ENCODE measurements at places on chromosomes 7 and 10.

GRCh38 chr7:77382532-77382931 lies 33.6 kb downstream of the GSAP start:
- DNase-seq, result no peak

- no peak for DNase-seq
These were observed 73.0 kb downstream of the MICU1 start for GRCh38 chr10:72552857-72553256.

- DNase-seq, result no peak
These were observed 1050.5 kb downstream of the XPNPEP1 start for GRCh38 chr10:108872854-108873253.

DNA sequence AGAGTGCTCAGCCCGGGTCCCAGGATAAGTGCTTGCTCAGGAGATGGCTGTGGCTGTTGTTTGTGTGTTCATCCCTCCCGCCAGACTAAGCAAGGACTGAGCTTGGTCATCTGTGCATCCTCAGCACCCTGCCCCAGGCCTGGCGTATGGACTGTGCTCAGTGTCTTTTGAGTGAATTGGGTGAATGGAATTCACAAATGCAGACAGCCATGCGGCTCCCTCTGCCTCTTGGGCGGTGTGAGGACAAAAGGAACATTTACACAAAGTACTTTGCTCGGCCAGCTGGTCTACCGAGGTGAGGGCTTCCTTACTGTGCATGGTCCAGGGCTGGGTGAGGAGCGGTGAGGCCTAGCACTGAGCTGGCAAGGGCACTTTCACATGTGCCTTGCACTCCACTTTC lies 120.2 kb downstream of the CDH23 start:
- no peak for DNase-seq

DNA sequence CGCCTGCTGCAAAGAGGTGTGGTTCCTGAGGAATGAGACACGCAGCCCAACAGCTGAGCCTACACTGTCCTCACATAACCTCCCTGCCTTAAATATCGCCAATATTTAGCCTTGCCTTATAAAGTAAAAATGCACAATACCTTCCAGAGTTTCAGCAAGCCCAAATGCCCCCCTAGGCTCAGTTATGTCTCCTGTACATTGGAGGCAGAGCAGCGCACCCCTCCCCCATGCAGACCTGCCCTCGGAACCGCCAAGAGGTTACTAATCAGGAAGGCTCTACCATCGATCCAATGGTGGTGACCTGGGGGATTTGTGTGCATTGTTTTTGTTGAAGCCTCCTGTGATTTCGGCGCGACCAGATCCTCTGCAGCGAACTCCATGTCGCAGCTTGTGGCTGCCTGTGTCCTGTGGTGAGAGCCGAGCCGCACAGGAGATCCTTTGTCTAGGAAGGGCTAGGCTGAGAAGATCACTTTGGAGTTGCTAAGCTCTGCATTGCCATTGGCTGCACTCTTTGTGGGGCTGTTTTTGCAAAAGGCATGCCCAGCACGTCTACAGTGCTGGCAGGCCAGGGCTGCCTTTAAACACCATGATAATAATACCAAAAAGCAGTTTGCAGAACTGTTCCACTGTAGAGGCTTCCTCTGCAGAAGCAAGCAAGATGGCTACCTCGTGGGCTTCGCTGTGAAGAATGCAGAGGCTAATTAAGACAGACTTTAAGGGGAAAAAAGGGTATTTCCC lies 40.1 kb downstream of the TET1 start:
- peak; percentile 27 for DNase-seq

DNA sequence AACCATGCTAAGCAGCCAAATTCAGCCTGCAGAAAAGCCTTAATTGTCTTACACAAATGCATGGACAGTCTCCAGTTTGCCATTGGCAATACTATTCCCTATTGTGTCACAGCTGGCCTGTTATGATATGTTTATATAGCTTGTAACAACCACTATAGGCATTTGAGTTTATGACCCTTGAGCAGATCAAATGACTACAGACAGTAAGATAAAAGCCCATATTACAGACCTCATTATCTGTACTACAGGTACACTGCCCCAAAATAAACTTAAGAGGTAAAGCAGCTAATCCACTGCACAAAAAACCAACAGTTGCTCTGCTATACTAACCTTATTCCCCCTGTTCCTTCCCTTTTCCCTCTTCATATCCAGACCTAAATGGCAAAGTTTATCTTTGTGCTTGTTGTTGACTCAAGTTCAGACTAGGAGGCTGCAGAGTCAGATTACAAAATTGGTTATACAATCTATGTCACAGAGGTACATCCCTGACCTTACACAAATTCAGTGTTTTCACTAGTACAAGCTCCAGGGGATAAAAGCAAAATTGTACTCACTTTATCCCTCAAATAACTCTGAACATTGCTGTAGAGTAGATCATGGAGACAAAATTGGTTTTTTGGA lies 218.4 kb downstream of the GRM8 start:
- DNase-seq, result no peak

DNA sequence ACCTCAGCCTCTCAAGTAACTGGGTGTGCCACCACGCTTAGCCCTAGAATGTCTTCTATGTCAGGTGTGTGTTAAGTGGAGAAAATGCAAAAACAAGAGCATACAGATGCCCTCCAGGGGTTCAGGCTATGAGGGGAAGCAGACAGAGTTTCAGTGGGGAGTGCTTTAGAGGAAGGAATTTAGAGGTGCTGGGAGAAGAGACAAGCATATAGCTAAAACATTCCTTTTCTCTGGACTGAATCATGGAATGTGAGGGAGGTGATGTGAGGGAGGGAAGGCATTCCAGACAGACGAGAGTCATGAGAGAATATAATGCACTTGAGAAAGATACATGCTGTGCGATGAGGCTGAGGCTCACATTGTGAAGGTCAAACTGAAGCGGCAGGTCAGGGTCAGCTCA lies 6.6 kb upstream of the ZNF786 start:
- DNase-seq, result no peak

DNA sequence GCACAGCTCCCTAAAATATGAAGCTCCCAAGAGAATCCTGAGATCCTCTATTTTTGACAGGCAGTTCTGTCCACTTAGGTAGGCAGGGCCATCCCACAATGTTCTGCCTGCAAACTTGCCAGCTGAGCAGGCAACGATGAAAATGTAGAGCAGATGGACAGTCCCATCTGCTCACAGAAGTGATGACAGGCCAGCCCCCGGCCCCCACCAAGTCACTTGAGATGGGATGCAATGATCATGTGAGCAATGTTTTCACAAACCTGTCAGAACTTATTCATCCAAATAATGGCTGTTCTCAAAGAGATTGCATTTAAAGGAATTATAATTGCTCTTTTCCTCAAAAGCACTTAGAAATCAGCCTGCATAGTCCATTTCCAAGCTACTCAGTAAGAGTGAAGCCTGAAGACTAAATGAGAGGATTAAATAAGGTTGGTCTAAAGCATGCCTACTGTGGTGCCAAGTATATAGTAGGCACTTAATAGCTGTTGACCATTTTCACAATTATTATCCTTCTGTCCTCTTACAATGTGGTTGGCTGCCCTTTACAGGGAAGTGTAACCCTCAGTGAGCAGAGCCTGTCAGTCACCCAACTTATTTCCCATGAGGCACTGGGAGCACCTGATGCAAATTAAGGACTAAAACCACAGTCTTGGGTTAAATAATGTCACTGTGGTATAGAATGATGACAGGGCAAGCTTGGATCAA lies 301.2 kb downstream of the FGFR2 start:
- DNase-seq, result no peak

GRCh38 chr7:25389489-25390106 lies 161.3 kb upstream of the NPVF start:
- DNase-seq, result no peak

DNA sequence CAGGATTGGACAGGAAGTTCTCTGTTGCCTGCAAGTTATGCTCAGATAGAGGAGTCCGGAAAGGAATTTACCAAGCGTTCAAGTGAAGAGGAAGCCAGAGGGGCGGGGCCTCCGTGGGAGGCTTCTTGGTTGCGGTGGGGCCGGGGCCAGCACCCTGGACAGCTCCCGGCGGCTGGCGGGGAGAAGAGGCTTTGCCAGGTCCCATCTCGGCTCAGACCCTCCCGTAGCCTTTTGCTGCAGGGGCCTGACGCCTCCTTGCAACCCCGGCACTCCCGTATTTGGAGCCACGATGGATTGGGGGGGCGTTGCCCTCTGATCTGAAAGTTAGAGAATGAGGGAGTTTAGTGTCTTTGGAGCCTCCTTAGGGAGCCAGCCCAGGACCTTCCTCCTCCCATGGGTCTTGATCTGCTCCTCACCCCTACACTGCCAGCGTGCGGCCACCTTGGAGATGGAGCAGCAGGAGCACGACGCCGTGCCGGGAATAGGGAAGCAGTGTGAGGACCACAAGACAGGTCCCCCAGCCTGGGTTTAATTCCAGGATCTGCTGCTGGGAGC lies 3.1 kb upstream of the SLC18A3 start:
- DNase-seq, result peak; percentile 40

- no peak for DNase-seq
These were observed 57.6 kb upstream of the ANTXRL start for GRCh38 chr10:46229144-46229563.

- DNase-seq, result no peak
These were observed 121.9 kb upstream of the ODAD2 start for GRCh38 chr10:28120795-28121194.

DNA sequence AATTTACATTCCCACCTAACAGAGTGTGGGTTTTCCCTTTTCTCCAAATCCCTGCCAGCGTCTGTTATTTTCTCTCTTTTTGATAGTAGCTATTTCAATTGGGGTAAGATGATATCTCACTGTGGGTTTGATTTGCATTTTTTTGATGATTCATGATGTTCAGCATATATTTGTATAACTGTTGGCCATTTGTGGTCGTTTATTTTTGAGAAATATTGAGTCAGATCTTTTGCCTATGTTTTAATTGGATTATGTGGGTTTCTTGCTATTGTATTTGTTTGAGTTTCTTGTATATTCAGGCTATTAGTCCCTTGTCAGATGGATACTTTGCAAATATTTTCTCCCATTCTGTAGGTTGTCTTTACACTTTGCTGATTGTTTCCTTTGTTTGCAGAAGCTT lies 193.8 kb downstream of the ABCA13 start:
- no peak for DNase-seq

DNA sequence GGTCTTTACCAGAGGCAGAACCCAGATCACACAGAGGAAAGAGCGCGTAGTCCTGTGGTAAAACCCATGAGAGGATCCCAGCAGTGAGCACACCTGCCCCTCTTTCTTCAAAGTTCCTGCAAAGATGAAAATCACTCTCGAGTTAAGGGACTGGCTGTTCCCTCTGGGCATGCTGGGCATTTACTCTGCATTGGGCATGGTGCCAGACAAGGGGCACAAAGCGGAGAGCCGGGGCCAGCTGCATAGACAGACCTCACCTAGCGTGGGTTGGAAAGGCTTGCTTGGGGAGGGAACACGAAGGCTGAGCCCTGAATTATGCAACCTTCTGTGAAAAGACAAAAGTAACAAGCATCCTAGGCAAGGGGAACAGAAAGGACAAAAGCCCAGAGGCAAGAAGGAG lies 120.0 kb upstream of the TCERG1L start:
- DNase-seq, result no peak

DNA sequence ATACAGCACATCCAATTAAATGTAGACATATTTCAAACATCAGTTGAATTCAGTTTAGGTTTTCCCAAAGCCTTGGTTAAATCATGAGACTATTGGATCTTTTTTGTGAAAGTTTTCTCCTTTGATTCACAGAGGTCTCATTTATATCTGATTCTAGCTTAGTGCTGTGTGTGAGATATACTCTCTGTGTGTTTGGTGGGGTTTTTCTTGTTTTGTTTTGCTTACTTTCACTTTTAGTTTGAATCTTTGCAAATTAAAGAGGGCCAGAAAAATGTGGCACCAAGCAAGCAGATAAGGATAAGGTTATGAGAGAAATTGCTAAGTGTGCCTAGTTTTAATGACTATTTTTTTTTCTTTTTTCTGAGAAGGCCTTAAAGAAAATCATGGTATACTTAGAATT lies 12.6 kb upstream of the OR6B1 start:
- DNase-seq, result no peak

- DNase-seq, result no peak
These were observed 675.8 kb downstream of the PCDH15 start for GRCh38 chr10:54125098-54125747.

GRCh38 chr7:19026888-19027287 lies 90.5 kb downstream of the TWIST1 start:
- no peak for DNase-seq

GRCh38 chr7:95427166-95427565 lies 7.7 kb downstream of the PON2 start:
- DNase-seq, result no peak

- DNase-seq, result no peak
These were observed 118.7 kb downstream of the PARD3 start for GRCh38 chr10:34696423-34696822.

GRCh38 chr7:124411796-124412195 lies 353.8 kb downstream of the GPR37 start:
- DNase-seq, result no peak

DNA sequence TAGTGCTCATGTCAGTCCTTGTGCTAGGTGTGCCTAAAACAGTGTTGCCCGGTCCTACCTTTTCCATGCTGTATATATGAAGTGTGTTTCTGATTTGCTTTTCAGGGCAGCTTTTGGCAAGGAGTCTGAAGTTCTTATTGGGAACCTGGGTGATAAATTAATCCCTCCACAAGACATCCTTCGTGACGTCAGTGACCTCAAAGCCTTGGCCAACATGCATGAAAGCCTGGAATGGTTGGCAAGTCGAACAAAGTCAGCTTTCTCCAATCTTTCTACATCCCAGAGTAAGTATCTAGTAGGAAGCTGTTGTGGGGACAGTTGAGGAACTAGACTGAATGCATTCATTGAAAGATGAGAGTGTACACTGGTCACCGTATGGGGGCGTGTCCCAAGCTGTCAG lies 189.4 kb upstream of the LRGUK start:
- DNase-seq, result no peak

- DNase-seq, result no peak
These were observed 126.0 kb downstream of the SGMS1 start for GRCh38 chr10:50497758-50498157.
